ENCODE measurements at places on chromosomes 3 and 15.

GRCh38 chr3:54780336-54780735, 147.5 kb downstream of the LRTM1 start:
- H3K4me3 ChIP-seq = no peak overlapping the region
- no peaks in the 10 kb centered on the region for H3K4me1 ChIP-seq
- no peak overlapping the region for H3K27ac ChIP-seq

DNA sequence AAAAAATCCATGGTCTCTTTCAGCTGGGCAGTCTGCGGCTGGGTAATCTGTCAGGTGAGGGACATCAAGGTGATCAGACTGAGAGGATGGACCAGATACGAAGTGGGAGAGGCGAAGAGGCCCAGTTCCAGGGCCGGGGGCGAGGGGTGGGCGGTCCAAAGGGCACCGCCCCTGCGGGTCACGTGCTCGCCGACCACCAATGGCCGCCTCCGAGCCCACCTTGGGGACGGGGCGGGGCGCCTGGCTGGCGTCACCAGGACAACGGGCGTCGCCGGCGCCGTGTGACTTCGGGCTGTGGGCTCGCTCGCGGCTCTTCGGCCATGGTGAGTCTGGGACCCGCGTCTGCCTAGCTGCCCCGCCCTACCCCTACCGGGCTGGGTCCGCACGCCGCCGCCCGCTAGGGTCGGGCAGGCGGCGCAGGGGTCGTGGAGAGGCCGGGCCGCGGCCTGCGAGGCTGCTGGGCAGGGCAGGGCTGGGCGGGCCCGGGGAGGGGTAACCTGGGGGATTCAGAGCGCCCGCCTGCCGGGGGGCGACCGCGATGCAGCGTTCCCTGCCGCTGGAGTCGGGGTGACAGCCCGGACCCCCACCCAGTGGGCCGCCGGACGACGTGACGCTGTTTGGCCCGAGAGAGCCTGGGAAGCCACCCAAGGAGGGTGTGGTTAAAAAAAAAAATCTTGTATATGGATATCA, at the start of gene FBXL2:
Gene FBXL2 (plus strand): TSS at position 250 of the 690 bp plus-strand sequence. CDS start 71 bp downstream, at position 321.
- peak within 1 kb of the TSS; percentile 61 for H3K4me3 ChIP-seq
- no peak within 1 kb of the TSS for H3K27ac ChIP-seq
- no peak for DNase-seq

GRCh38 chr3:138942271-138942670, 4.7 kb downstream of the FOXL2 start:
- H3K36me3 ChIP-seq = no peaks in the 10 kb centered on the region
- H3K4me3 ChIP-seq = no peak overlapping the region
- DNase-seq = no peak
- no peak overlapping the region for H3K27ac ChIP-seq

DNA sequence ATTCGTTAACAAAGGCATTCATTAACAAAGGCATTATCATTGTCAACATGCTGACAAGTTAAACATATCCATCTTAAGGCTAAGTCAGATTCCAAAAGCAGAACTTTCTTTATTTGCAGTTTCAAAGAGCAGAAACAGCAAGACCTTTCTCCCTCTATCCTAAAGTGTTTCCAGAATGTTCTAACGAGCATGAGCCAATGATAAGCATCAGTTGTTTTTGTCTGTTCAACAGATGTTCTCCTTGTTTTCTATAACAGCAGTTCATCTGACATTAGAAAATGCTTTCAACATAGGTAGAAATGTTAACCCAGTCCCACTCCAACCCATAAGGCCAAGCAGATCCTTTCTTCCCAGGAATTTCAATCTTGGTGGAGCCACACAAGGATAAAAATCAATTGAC, 77.6 kb upstream of the POMGNT2 start:
- no peaks in the 10 kb centered on the region for H3K27me3 ChIP-seq
- no peak overlapping the region for H3K27ac ChIP-seq
- no peaks in the 10 kb centered on the region for H3K36me3 ChIP-seq
- H3K4me3 ChIP-seq = no peak overlapping the region
- DNase-seq = no peak

DNA sequence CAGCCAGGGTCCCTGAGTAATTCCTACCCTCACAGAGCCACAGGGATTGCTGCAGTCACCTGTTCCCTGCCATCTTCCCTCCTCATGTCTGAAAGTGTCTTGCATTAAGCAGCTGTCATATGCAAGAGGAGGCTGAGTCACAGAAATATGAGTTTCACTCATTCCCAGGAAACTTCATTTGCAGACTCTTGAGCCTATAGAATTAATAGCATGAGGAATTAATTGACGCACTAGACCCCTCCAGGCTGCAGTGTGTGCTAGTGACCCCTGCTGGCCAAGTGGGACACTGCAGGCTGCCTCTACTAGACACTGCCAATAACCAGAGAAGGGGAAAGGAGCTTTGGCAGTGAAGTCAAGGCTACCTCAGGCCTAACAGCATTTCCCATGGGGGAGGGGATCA, 50.6 kb upstream of the SLC6A1 start:
- peaks cover 12% of the 10 kb centered on the region for H3K27me3 ChIP-seq
- H3K36me3 ChIP-seq = no peaks in the 10 kb centered on the region
- no peaks in the 10 kb centered on the region for H3K4me1 ChIP-seq
- DNase-seq = peak; percentile 53

Data from activated naive CD4-positive, alpha-beta T cell treated with anti-CD3 and anti-CD28 coated beads for 36 hours (primary cell).